ENCODE measurements at places on chromosomes 2 and 18.
A peak's percentile ranks its signal among the peaks of the same experiment; 100 is the strongest.

- no peak for DNase-seq
Measured at GRCh38 chr2:159243529-159243928, 43.0 kb downstream of the WDSUB1 start.

DNA sequence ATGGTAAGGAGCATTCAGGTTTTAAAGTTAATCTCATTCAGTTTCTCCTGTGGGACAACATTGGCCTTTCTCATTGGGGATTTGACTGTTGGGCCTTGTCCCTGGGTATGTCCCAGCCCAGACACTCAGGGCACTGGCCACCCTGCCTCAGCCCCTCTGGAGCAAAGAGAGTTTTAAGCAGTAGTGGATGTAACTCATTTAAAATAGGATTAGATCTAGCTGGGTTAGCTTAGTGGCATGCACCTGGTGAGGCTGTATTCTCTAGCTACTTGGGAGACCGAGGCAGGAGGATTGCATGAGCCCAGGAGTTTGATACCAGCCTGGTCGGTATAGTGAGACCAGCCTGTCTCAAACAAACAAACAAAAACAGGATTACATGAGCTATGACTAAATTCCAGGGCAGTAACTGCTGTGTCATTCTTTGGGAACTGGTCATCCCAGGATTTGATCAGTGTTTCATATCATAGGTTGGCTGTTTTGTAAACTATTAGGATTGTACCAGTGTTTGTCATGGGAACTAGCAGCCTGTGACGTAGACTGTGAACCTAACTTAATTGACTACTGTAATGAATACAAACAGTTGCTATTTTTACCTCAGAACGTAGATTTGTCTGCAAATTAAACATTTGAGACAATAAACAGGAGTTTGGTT lies 12.5 kb downstream of the INPP4A start:
- peak; percentile 96 for DNase-seq

- peak; percentile 39 for DNase-seq
Measured at GRCh38 chr2:48600917-48601316, 16.7 kb upstream of the GTF2A1L start.

- DNase-seq, result peak; percentile 75
Measured at GRCh38 chr2:111178730-111179405, 58.2 kb downstream of the BCL2L11 start.

DNA sequence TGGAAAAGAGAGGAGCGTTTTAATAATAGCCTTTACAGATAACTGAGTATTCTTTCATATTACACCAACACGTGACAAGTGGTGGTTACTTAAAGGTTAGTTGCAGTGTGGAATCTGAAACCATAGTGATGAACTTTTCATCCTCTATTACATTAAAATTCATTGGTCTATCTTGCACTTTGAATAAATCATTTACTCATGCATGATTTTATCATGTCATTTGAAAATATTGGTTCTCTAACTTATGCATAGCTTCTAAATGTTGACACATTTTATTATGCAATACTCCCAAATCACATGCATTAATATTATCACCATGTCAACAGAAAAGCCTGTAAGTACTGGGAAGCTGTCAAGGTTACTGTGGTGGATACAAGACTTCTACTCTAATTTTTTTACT lies 1432.2 kb downstream of the LRP1B start:
- no peak for DNase-seq

DNA sequence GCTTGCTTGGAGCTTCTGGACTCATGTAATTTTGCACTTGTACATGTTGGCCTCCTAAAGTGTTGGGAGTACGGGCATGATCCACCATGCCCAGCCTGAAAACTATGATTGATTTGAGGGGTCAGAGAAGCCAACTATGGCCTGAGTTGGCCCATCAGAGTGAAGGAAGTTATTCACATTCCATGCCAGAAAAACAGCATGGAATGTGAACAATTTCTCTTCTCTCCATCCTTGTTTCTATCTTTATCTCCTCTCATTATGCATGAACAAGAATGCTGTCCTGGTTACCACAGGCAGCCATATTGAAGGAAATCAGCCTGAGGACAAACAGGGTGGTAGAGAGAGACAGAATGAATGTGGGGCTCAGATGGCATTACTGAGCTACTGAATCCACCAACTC lies 3.5 kb upstream of the CD226 start:
- peak; percentile 61 for DNase-seq

DNA sequence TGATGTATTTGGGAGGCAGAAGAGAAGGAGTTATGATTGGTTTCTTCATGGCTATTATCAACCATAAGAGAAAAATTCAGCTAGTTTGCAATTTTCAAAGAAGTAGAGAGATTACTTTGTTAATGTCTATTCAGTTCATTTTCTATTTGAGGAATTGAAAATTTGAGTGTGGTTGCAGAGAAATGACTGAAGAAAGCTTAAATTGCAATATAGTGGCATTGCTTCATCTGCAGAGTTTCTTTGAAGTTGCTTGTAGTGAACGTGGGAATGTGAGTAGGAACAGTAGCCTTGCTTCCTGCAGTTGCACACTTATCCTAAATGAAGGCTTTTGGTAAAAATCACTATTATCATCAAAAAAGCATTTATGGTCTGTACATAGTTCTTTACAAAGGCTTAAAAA lies 14.7 kb upstream of the CYRIA start:
- DNase-seq, result no peak

- no peak for DNase-seq
Measured at GRCh38 chr2:176186024-176186423, 2.4 kb upstream of the HOXD1 start.

- no peak for DNase-seq
Measured at GRCh38 chr2:101858910-101859309, 132.8 kb upstream of the IL1R2 start.

DNA sequence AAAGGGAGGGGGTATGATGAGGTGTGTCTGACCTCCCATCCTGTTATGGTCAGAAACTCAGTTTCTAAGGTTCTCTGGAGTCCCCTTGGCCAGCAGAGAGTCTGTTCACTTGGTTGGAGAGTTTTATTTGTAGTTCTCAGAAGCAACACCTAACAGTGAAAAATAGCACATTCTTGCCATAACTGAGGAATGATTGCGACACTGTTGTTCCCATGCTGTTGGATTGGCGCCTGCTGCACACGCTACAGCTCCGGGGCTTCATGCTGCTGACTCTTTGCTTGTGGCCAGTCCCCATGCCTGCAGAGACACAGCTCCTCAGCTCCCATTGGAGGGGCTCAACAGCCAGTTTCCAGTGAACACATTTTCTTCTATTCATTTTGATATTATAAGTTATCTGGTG lies 42.1 kb downstream of the TPGS2 start:
- peak; percentile 75 for DNase-seq

DNA sequence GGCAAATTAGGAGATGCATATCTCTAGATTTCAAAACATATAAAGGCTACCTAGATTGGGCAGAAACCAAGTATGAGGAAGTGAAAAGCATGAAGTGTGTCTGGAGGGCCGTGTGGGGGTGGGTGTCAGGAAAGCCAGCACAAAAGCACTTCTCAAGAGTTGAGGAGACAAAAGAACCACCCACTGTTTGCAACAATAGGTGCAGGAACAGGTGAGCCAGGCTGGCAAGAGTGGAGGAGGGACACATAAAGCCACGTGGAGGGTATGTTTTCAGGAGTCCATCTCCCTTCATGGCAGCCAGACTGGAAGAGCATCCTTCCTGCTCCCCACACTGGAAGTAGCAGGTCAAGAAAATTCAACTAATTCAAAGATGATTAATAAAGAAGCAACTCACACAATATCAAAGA lies 96.4 kb downstream of the CERS6 start:
- no peak for DNase-seq

DNA sequence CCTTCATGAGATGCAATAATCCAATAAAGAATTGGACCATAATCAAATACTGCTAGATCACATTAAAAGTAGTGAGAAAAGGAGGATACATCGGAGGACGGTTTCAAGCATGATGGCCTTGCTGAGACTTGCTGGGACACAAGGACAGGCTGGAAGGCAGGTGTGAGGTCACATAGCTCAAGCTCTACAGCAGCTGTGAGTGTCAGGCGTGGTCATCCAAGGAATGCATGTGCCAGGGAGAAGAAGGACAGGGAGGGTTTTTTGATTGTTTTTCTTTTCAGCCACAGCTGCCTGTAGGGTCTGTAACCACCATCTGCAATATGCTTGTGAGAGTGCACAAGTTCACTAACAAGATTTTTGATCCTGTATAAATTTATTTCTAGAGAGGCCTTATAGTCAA lies 57.6 kb downstream of the BMP10 start:
- DNase-seq, result peak; percentile 15

GRCh38 chr2:73285159-73285739 lies 971 bp upstream of the FBXO41 start:
- DNase-seq, result peak; percentile 3

DNA sequence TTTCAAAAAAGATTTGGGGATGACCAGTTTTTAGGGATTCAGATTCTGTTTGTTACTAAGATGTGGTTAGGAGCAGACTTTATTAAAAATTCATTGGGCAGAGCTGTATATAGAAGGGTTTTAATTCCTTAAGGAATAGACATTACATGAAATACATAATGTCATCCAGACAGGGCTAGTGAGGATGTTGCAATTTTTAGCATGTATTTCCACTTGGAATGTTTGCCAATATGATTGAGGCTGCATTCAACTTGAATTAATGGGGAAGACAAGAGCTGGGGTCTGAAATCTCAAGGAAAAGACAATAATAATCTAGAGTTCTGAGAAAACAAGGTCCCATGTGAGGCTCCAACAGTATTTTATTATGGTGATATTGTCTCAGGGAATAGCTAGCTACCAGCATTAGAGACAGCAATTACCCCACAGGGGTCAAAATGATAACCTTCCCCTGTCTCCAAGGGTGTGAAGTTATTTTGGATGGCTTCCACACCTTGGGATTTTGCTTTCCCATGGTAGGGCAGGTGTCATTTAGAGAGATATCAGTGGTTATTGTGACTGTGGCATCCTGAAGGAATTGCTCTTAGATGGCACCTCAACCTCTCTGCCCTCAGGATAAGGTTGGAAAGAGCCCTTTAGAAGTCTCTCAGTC lies 60.2 kb downstream of the VSNL1 start:
- DNase-seq, result no peak

GRCh38 chr2:186884587-186884986 lies 35.6 kb upstream of the ZSWIM2 start:
- no peak for DNase-seq

GRCh38 chr2:190545093-190545492 lies 10.6 kb upstream of the NEMP2 start:
- DNase-seq, result no peak

- DNase-seq, result peak; percentile 53
Measured at GRCh38 chr2:30231996-30232800, 864 bp downstream of the LBH start.

GRCh38 chr2:134306521-134306920 lies 52.6 kb downstream of the MGAT5 start:
- no peak for DNase-seq

GRCh38 chr2:219901155-219901554 lies 273.7 kb downstream of the SLC4A3 start:
- no peak for DNase-seq

- no peak for DNase-seq
Measured at GRCh38 chr2:10365412-10365811, 62.7 kb downstream of the HPCAL1 start.

GRCh38 chr2:24210106-24210455 lies 35.2 kb downstream of the FAM228A start:
- no peak for DNase-seq

DNA sequence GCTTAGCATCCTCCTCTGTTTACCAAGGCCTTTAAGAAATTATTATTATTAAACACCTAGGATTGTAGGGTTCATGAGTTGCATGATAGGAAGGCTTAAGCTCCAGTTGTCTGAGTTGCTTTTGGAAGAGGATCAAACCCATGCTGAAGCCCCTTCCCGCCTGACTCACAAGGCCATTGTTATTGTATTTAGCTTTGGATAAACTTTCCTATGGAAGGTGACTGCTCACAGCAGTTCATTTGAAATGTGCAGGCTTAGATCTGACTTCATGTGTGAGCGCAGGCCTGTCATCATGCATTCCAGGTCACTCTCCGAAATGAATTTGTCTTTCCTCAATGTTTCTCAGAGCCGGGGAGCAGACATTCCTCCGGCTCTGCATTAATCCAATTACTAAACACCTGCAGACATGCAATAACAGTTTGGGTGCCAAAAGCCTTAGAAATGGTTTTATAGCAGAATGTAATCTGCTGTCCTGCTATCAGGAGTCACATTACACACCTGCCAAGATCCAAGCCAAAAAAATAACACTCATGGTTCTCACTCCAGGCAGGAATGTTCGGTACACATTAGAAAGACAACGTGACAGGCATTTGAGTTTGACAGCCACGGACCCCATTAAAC lies 119.9 kb downstream of the OSR1 start:
- DNase-seq, result no peak

- DNase-seq, result no peak
Measured at GRCh38 chr2:96928277-96928781, 58.1 kb downstream of the FAM178B start.

GRCh38 chr18:26506012-26506411 lies 42.3 kb downstream of the KCTD1 start:
- no peak for DNase-seq

GRCh38 chr2:209644842-209645241 lies 126.8 kb upstream of the UNC80 start:
- DNase-seq, result peak; percentile 9

DNA sequence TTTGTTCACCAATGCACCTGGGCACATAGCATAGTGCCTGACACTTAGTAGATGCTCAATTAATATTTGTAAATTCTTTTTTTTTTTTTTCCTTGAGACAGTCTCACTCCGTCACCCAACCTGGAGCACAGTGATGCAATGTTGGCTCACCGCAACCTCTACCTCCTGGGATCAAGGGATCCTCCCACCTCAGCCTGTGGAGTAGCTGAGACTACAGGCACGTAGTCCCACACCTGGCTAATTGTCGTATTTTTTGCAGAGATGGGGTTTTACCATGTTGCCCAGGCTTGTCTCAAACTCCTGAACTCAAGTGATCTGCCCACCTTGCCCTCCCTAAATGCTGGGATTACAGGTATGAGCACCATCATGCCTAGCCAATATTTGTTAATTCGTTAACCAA lies 23.2 kb upstream of the LPIN2 start:
- no peak for DNase-seq

GRCh38 chr2:11534071-11534745 lies 363 bp downstream of the GREB1 start:
- no peak for DNase-seq

GRCh38 chr18:58180738-58181353 lies 136.8 kb downstream of the NEDD4L start:
- peak; percentile 58 for DNase-seq

GRCh38 chr2:240226672-240227537 lies 86.4 kb upstream of the OTOS start:
- DNase-seq, result no peak

- no peak for DNase-seq
Measured at GRCh38 chr2:9618410-9618809, 12.4 kb downstream of the YWHAQ start.

GRCh38 chr2:7665880-7666279 lies 748.7 kb downstream of the RNF144A start:
- DNase-seq, result no peak
